ENCODE measurements at places on chromosomes 12 and 14.

DNA sequence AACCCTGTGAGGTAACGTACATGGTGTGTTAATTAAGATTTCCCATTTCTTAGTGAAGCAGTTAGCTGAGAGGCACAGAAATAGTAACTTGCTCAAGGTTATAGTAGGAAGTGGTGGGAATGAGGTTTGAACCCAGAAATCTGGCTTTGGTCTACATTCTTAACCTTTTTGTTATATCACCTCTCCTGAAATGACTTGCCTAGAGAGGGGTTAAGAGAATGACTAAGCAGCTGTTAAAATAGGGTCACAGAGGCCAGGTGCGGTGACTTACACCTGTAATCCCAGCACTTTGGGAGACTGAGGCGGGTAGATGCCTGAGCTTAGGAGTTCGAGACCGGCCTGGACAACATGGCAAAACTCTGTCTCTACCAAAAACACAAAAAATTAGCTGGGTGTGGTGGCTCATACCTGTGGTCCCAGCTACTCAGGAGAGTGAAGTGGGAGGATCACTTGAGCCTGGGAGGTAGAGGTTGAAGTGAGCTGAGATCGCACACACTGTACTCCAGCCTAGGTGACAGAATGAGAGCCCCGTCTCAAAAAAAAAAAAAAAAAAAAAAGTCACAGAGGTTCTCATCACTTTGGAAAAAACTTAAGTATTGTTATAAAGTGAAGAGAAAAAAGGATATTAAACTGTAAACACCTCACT, 57.6 kb upstream of the RD3L start:
- no peaks in the 10 kb centered on the region for H3K27me3 ChIP-seq
- H3K36me3 ChIP-seq, result no peaks in the 10 kb centered on the region
- H3K27ac ChIP-seq, result no peak overlapping the region
- no peak for DNase-seq

DNA sequence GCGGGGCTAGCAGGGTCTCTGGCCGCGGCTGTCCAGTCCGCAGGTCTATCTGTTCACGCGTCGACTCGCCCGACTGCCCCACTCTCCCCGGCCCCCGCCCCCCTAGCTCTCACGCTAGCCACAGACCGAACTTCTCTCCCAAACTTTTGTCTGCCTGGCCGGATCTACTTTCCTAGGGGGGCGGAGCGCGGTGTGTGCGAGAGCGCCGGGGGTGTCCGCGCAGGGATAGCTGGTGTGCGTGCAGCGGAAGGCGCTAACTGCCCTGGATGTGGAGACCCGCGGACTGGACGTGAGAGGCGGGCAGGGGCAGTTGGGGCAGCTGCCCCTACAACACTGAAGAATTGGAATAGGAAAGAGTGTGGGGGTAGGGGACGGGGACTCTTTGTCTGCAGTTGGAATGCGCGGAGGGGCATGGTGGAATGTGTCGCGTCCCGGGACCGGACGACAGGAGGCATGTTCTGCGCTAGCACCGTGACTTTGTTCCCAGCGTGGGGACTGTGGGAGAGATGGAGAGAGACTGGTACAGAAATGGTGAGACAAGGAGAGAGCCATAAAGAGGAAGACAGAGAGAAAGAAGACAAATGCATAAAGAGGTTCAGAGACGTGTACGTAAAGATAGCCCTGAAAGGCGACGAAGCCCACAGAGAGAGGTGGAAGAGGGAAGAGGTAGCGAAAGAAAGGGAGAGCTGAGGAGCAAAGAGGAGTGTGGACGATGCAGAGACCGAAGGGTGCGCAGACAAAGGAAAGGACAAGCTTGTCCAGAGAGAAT, at the start of gene AJUBA:
AJUBA (minus strand) TSS at position 75 of the 769 bp plus-strand sequence. CDS start 285 bp downstream, outside the sequence.
- no peaks in the 10 kb centered on the region for H3K36me3 ChIP-seq
- no peak within 1 kb of the TSS for H3K27ac ChIP-seq
- H3K27me3 ChIP-seq, result peaks cover 8% of the 10 kb centered on the region
- H3K4me1 ChIP-seq, result no peaks in the 10 kb centered on the region
- peak; percentile 60 for DNase-seq

DNA sequence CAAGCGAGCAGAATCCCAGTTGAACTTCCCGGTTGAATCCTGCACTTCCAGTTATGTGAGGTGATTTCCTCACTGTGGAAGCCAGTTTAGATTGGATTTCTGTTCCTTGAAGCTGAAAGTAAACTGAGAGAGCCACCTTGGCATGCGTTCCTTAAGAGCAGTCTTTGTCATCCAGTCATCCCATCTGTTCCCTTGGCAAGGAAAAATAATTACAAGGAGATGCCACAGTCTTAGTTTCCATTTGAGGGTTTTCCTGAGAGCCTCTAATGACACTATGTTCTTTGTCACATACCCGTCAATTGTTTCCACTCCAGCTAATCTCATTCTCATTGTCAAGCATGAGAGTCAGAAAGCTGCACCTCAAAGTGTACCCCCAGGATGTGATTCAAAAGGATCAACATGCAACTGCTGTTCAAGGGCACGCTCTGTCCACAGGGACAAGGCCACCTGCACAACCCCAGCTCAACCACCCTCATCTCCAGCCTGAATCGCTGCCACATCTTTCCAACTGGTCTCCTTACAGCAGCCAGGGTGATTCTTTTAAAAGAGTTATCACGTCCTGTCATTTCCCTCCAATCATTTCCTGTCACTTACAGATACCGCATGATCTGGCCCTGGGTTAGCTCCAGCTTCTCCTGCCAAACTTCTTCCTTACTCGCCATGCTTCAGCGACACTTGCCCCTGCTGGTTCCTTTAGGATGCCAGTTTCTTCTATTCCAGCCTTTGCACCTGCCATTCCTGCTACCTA, 18.0 kb upstream of the TCP11L2 start:
- no peaks in the 10 kb centered on the region for H3K36me3 ChIP-seq
- no peaks in the 10 kb centered on the region for H3K4me1 ChIP-seq
- H3K27ac ChIP-seq, result no peak overlapping the region
- H3K27me3 ChIP-seq, result no peaks in the 10 kb centered on the region
- no peak for DNase-seq

DNA sequence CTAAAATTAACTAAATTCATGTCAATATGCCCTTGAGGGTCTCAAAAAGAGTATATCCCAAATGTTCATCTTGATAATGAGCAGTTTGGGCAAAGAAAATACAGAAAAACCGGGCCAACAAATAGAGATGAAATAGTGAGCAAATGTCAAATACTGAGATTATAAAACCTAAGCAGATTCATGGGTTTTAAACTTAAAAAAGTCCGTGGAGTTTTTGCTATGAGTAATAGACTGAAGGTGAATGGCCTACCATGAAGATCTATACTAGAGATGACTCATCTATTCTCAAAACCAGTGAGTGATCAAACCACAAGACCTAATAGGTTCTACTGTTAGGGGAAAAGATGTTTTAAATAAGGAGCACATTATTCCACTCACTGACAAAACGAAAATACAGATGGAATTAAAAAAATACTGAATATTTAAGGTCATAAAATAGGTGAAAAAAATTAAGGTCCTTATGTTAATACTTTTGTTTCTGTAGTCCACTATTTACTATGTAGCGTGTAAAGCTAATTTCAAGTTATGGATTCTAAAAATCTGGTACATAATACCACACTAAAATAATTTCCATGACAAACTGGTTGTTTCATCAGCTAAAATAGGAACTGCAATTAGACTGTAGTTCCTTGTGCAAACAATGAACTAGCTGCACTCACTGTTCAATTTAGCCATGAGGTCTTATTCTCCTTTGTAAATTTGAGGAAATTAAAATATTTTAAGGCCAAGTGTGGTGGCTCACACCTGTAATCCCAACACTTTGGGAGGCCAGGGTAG, 5.0 kb downstream of the HNRNPC start:
- H3K27me3 ChIP-seq, result no peaks in the 10 kb centered on the region
- peaks cover 4% of the 10 kb centered on the region for H3K36me3 ChIP-seq
- H3K27ac ChIP-seq, result peak overlapping the region; percentile 68
- peak; percentile 25 for DNase-seq

DNA sequence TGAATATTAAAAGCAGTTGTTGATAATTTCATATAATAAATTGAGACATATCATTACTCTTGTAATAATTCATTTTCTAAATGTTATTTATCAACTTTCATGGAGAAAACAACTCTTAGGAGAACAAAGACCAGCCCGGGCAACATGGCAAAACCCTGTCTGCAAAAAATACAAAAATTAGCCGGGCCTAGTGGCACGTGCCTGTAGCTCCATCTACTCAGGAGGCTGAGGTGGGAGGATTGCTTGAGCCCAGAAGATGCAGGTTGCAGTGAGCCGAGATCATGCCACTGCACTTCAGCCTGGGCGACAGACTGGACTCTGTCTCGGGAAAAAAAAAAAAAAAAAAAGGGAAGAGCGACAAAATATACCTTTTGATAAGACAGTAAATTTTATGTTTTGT, 21.2 kb downstream of the SLC35E3 start:
- H3K27me3 ChIP-seq, result no peaks in the 10 kb centered on the region
- no peak overlapping the region for H3K27ac ChIP-seq
- H3K4me3 ChIP-seq, result no peak overlapping the region
- no peak for DNase-seq
- peaks cover 2% of the 10 kb centered on the region for H3K4me1 ChIP-seq

DNA sequence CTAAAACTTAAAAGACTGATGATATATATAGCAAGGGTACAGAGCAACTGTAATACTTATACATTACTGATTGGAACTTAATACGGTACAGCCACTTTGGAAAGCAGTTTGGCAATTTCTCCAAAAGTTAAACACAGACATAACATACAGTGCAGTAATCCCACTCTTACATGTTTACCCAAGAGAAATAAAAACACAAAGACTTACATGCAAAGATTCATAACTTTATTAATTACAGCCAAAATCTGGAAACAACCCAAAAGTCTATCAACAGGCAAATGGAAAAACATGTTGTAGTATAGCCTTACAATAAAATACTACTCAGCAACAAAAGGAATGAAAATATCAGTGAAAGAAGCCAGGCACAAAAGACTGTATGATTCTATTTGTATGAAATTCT, 84.6 kb downstream of the GARIN6 start:
- H3K36me3 ChIP-seq, result no peaks in the 10 kb centered on the region
- no peak overlapping the region for H3K4me3 ChIP-seq
- DNase-seq, result no peak
- H3K4me1 ChIP-seq, result no peaks in the 10 kb centered on the region

DNA sequence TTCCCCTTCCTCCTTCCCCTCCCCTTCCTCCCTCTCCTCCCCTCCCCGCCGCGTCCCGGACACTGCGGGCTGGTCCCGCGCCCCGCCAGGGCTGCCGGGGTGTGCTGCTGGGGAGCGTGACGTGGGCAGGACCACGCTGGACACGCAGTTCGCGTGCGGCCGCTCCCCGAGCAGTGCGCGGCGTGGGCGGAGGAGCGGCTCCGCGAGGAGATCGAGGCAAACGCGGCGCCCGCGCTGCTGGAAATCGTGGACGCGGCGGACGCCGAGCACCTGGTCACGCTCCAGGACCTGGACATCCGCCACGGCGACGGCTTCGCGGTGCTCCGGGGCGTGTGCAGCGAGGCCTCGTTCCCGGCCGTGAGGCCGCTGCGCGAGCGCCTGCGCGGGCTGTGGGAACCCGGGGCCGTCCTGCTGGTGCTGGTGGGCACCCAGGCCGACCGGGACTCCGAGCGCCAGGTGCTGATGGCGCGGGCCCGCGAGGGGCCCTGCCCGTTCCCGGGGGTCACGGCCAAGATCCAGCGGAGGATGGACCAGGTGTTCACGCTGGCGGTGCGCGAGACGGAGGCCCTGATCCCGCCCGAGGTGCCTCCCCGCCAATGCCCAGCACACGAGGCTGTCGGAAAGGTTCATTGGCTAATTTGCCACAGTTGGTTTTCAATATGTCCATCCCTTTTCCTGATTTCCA, 84.3 kb downstream of the TNFAIP2 start:
- H3K27ac ChIP-seq, result no peak overlapping the region
- no peak for DNase-seq
- H3K36me3 ChIP-seq, result no peaks in the 10 kb centered on the region
- no peaks in the 10 kb centered on the region for H3K27me3 ChIP-seq
- no peak overlapping the region for H3K4me3 ChIP-seq
- no peaks in the 10 kb centered on the region for H3K4me1 ChIP-seq

DNA sequence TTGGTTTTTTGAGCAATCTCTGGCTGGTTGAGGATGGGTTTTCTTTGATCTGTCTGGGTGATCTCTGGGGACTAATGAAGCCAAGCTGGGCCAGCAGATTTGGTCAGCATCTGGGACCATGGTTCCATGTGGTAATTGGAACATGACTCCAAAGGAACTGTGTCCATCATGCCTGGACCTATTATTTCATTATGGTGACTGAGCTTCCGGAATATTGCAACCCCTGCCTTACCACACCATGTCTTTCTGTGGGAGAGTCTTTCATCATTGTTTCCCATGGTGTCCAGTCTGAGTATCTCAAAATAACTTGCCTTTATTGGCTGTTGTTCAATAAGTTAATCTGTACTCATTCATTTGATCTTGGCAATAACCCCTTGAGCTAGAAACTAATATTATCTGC, 624.9 kb upstream of the TBX3 start:
- H3K27ac ChIP-seq, result no peak overlapping the region
- no peaks in the 10 kb centered on the region for H3K27me3 ChIP-seq
- H3K36me3 ChIP-seq, result no peaks in the 10 kb centered on the region
- H3K4me1 ChIP-seq, result no peaks in the 10 kb centered on the region
- no peak overlapping the region for H3K4me3 ChIP-seq

- no peaks in the 10 kb centered on the region for H3K36me3 ChIP-seq
- H3K27me3 ChIP-seq, result no peaks in the 10 kb centered on the region
- no peak overlapping the region for H3K4me3 ChIP-seq
- peak; percentile 21 for DNase-seq
- no peak overlapping the region for H3K27ac ChIP-seq
Observed at GRCh38 chr12:124321040-124321481, 26.2 kb downstream of the RFLNA start.

- no peak overlapping the region for H3K4me3 ChIP-seq
- DNase-seq, result no peak
- no peaks in the 10 kb centered on the region for H3K36me3 ChIP-seq
- no peaks in the 10 kb centered on the region for H3K27me3 ChIP-seq
Observed at GRCh38 chr12:79162948-79163347, 298.4 kb downstream of the SYT1 start.

- H3K4me1 ChIP-seq, result no peaks in the 10 kb centered on the region
- no peak overlapping the region for H3K27ac ChIP-seq
- H3K36me3 ChIP-seq, result no peaks in the 10 kb centered on the region
- H3K27me3 ChIP-seq, result no peaks in the 10 kb centered on the region
- no peak for DNase-seq
Observed at GRCh38 chr12:19220205-19220604, 90.7 kb downstream of the PLEKHA5 start.

DNA sequence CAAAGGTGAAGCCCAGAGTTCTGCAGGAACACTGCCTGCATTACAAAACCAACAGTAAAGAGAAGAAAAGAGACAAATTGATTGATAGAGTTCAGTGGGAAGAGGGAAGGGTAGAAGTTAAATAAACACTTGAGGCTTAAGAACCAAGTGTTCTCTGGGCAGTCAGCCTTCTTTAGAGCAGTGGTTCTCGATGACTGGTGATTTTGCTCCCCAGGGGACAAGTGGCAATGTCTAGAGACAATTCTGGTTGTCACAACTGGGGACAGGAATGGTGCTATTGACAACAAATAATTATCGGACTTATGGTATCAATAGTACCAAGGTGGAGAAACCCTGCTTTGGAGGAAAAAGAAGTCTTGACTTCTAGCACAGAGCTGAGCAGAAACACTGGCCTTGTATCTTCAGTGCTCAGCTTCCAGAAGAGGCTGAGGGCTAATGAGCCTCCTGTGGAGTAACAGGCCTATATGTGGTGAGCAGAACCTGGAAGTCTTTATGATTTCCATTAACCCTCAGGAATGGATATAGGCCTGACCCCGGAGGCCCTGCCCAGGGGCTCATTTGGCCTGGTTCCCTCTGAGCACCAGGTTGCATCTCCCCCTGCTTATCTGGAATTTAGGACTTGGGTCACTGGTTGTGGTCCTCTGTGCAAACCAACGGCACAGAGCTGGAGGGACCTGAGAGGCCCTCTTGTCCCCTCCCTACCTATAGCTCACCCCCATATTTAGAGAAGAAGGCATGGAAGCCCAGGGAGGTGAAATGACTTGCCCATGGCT, 204.6 kb upstream of the PWP1 start:
- H3K4me3 ChIP-seq, result no peak overlapping the region
- no peaks in the 10 kb centered on the region for H3K36me3 ChIP-seq
- no peak overlapping the region for H3K27ac ChIP-seq
- no peaks in the 10 kb centered on the region for H3K27me3 ChIP-seq

Measured in MM.1S (cell line).